ENCODE measurements at places on chromosomes 12 and 14.
A peak's percentile ranks its signal among the peaks of the same experiment; 100 is the strongest.

DNA sequence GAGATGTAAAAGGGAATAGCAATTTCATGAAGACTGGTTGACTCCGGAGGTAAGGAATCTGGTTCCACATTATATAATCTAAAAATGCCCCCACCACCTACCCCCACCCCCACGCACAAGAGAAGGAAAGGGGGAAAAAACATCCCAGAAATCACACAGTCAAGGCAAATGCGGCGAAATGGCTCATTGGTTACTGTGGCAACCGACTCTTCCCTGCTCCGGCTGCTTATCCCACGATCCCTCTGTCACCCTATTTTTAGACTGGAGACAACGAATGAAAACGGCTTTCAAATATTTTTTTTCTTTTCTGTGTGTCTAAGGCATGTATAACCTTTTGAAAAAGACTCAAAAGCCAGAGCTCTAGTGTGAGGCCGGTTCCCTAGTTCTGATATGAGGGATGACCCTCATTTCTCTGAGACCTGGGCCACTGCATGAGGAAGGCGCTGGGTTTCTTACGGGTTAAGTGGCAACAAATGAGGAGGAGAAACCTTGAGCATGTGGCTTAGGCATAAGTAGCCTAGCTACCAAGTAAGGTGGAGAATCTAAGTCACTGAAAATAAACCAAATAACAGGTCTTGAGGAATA lies 148.3 kb upstream of the GRIN2B start:
- no peak for DNase-seq

- DNase-seq: peak; percentile 90
Measured at GRCh38 chr14:67694791-67695393, 672 bp downstream of the RDH11 start.

DNA sequence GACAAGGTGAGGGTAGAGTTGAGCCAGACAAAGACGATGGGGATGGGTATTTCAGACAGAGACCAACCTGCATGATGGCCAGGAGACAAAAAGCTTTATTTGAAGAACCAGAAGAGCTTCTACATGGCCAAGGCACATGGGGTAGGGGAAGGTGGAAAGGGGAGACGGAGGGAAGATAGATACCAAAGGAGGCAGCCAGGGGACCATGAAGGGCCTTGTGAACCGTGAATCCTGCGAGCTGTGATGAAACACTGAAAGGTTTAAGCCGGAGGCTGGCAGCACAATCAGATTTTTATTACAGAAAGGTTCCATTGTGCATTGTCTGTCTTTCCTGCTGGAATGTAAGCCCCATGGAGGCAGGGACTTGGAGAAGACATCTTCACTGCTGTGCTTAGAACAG lies 72.4 kb downstream of the PLXNC1 start:
- no peak for DNase-seq

- DNase-seq: no peak
Measured at GRCh38 chr12:109963743-109964429, 32.3 kb downstream of the GIT2 start.

GRCh38 chr12:51677284-51677968 lies 86.4 kb downstream of the SCN8A start:
- DNase-seq: no peak

- peak; percentile 87 for DNase-seq
Measured at GRCh38 chr14:68306934-68307789, 485.7 kb downstream of the ZFP36L1 start.

- peak; percentile 87 for DNase-seq
Measured at GRCh38 chr14:68520637-68521556, 272.0 kb downstream of the ZFP36L1 start.

- DNase-seq: no peak
Measured at GRCh38 chr12:49874142-49874897, 29.4 kb downstream of the FAIM2 start.

GRCh38 chr14:77426396-77426795 lies 3.1 kb upstream of the NOXRED1 start:
- no peak for DNase-seq

DNA sequence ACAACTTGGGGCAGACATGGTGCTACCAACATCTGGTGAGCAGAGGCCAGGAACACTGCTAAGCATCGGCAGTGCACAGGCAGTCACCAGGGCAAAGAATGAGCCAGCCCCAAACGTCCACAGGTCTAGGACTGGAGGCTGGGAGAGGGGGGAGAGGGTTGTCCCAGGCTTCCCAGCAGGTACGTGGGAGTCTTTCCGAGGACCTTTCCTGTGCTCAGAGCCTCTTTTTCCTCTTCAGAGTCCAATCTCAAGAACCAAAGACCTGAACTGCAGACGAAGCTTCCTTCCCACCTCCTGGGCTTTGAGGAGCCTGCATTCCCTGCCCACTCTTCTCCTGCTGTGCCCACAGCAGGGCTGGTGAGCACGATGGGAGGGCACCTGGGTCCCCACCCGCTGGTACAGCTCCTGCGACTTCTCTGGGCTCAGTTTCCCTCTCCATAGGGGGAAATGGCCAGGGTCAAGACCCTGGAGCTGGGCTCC lies 48.7 kb downstream of the DLK1 start:
- DNase-seq: no peak

GRCh38 chr12:64801381-64801780 lies 23.1 kb upstream of the TBC1D30 start:
- DNase-seq: no peak

- DNase-seq: no peak
Measured at GRCh38 chr12:105257321-105257728, 21.4 kb upstream of the APPL2 start.

GRCh38 chr14:100424504-100425428 lies 101.6 kb downstream of the SLC25A47 start:
- no peak for DNase-seq

GRCh38 chr12:20395791-20396550 lies 27.6 kb downstream of the PDE3A start:
- no peak for DNase-seq

DNA sequence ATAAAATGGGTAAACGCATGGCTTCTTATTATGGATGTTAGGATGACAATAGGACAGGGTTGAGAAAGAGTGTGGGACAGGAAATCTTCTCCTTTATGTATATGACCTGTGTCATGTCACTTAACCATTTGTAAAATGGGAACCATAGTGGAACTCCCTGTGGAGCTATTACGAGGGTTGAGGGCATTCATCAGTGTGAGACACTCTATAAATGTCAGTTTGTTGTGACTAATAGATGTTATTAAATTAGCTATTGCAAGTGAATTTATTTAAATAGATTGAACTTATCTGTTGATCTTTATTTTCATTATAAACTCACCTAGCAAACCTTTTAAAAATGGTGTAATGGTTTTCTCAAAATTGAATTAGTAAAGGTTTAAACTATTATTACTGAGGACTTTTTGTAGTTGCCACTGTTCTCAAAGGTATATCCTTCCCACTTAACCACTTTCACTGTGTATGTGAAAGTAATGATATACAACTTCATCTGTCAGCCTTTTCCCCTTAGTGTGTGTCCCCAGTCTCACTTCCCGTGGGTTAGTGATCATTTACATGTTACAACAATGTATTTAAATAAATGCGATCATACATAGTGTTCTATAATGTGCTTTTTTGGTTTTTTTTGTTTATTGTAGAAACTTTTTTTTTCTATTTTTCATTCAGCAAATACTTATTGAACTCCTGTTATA lies 17.1 kb downstream of the HELB start:
- no peak for DNase-seq

DNA sequence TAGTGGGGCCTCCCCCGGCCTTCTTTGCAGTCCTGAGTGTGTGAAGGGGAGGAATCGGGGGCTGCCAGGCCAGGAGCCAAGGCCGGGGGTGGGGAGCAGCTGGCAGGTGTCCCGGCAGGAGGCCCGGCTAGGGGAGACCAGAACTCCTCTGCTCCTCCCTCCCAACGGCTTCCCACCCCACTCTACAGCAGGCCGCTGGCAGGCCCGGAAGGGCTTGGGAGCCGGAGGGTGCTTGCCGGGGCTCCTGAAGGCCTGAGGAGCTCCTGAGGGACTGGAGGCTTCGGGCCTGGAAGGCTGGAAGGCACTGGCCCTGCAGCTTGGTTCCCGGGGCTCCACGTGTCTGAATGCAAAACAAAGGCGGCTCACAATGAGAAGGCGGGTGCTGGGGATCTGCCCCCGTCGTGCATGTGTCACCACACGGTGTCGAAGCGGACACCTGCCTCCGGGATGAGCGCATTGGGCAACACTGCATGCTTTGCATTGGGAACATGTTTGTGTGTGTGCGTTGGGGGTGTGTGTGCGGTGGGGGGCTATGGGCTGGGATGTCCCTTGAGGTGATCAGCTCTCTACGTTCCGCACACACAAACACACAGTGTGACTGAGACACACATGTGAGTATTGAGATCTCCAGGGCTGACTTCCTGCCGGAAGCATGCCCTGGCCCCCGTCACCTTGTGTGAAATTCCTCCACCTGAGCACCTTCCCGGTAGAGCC lies 30.9 kb upstream of the ANKRD9 start:
- peak; percentile 77 for DNase-seq

GRCh38 chr14:43540948-43541347 lies 966.1 kb downstream of the FSCB start:
- no peak for DNase-seq

- no peak for DNase-seq
Measured at GRCh38 chr12:121806546-121807423, 3.0 kb downstream of the SETD1B start.

GRCh38 chr12:112979041-112979680 lies 842 bp downstream of the OAS2 start:
- DNase-seq: no peak

DNA sequence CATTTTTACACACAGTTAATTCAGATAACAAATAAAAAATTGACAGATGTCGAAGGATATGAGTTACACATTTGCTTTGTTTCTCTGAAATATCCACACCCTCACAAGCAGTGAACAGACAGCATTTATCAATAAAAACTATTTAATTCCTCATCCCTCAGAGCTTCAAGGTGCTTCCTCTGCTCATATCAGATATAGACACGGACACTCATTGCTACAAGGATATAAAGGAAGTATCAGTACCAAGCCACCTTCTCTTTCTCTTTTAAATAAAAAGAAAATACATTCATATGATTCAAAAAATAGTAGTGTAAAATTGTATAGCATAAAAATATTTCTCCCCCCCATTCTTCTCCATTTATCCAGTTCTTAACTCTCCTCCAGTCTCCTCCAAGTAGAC lies 21.9 kb upstream of the MAGOHB start:
- DNase-seq: no peak

DNA sequence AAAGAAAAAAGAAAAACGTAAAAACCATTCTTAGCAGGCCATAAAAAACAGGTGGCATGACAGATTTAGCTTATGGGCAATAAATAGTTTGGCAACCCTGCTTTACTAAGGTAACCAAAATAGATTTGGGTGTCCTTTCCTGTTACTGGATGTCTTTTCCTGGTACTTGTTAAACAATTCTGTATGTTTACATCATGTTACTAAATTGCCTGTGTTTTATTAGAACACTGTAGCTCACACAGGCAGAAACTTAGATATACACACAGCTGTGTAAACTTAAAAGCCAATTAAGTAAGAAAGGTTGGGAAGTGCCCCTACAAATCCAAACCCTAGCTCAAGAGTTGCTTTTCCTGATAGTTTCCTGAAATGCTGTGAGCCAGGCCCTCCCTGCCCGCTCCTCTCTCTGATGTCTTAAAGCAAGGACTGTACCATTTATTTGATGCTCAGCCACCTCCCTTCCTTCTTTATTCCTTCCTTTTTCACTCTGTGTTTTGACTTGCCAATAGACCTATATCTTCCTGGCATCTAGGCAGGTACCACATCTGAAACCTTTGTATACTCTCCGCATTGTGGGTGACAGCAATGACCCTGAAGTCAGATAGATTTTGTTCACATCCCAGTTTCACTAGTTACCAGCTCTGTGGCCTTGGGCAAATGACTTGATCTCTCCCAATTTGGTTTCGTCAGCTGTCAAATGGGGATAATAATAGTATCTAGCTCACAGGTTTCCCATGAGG lies 3.7 kb upstream of the CAMKK2 start:
- no peak for DNase-seq

GRCh38 chr14:89237921-89238529 lies 179.0 kb downstream of the FOXN3 start:
- DNase-seq: no peak

DNA sequence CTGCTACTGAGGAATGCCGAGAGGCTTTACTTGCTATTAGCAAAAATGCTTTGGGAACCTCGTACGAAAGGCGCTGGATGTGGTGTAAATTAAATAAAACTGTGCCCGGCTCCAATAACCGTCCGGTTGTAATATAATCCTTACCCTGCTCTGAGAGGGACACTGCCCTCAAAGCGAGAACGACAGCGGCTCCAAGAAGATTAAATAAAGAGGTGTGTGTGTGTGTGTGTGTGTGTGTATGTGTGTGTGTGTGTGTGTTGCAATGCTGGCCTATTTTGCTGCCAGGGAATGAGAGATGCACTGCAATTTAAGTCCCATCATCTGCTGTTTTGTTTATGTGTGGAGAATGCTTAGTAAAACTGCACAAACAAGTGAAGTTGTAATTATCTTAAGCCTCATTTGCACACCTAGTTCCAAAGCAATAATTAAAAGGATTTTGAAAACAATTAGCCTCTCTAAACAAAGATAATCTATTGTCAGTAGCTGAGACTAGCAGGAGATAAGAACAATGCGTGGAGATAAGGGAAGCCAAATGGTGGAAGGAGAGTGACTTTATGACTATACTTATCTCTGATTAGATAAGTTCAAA lies 1.2 kb upstream of the SIX1 start:
- peak; percentile 96 for DNase-seq

GRCh38 chr12:53289891-53290290 lies 5.5 kb upstream of the PFDN5 start:
- no peak for DNase-seq

DNA sequence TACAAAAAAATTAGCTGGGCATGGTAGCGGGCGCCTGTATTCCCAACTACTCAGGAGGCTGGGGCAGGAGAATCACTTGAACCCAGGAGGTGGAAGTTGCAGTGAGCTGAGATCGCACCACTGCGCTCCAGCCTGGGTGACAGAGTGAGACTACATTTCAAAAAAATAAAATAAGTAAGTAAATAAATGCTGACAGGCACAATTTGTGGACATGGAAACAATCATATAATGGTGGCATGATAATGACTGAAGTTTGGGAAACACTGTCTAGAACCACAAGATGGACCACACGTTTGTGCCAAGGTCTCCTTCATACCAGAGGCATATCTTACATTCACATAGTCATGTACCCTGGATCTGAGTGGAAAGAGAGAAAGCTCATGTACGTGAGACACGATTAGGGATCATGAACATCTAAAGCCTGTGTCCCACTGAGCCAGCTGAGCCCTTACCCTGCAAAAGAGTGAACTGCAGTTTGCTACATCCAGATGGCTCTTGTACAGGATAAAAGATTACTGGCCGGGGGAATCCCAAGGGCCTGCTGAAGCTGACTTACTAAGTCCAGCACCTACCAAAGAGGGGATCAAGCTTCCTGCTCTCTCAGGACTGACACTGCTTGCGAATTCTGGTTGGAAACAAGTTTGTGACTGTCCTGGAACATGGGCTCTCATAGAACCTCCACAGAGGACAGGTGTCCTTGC lies 62.9 kb downstream of the TRAFD1 start:
- DNase-seq: no peak

GRCh38 chr12:117874842-117875434 lies 93.9 kb downstream of the KSR2 start:
- DNase-seq: peak; percentile 42

DNA sequence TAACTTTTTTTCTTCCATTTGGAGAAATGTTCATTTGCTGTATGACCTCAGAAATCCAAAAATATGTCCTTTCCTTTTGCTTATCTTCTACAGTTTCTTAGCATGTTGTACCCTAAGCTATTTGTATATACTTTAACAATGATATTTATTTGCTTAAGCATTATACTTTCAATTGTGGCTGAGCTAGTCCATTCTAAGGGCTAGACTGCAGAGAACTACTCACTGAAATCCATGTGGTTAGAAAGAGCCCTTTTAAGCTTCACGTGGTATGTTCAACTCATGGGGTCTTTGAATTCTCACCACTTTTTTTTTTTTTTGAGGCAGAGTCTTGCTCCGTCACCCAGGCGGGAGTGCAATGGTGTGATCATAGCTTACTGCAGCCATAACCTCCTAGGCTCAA lies 122.5 kb downstream of the HMGA2 start:
- no peak for DNase-seq

All from DMS79 (cell line).